Suppressor macrophage (primary cell): ENCODE measurements at places on chromosomes 11 and 22.
A peak's percentile ranks its signal among the peaks of the same experiment; 100 is the strongest.

DNA sequence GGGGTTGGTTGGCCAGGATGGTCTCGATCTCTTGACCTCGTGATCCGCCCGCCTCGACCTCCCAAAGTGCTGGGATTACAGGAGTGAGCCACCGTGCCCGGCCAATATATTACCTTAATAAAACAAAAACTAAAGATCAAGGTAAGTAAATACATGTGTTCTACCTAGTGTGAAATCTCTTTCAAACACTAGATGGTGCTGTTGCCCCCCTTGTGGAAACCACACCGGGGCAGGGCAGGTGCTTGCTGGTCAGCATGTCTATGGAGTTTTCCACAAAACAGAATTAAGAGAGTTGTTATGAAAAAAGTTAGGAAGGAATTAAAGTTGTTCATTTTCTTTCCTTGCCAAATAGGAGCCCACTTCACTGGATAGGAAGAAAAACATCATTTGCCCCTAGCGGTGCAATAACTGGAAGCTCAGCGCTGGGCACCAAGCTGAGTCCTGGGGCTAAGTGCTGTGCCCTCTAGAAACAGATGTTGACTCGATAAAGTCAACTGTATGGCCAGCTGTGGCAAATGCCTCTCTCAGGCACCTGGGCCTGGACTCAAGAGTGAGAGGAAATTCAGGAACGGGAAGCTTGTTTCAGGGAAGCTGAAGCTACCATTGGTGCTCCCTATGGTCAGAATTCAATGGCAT lies 6.3 kb upstream of the KCNJ5 start:
- DNase-seq = peak; percentile 78

DNA sequence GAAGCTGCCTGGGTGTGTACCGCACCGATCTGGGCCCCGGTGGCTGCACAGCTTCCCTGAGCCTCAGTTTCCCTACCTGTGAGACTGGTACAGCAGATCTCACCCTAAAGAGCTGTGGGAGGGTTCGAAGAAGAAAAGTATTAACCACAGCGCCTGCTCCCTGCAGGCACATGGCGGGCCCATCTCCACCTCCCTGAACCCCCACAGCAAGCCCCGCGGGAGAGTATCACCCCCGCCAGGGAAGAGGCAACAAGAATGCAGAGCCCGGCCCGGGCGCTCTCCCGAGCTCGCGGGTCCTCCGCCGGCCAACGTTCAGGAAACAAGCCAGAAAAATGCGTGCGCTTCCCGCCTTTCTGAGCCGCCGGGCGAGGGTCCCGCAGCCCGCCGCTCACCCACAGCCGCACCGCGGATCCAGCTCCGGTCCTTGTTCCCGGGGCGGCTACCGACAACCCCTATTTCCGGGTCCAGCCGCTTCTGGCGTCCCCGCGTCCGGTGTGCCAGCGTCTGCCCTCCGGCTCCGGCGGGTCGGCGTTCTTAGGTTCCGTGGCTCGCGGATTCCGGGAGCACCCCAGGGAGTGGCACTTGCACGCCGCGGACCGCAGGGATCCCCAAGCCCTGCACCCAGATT lies at the start of gene TOP3B:
Gene TOP3B, minus strand, starts transcription at position 450 of the 628 bp plus-strand sequence. CDS start 7,078 bp downstream, outside the sequence.
- DNase-seq = peak; percentile 90

- peak; percentile 50 for DNase-seq
Observed at GRCh38 chr11:57306940-57307565, 17.7 kb downstream of the TNKS1BP1 start.

DNA sequence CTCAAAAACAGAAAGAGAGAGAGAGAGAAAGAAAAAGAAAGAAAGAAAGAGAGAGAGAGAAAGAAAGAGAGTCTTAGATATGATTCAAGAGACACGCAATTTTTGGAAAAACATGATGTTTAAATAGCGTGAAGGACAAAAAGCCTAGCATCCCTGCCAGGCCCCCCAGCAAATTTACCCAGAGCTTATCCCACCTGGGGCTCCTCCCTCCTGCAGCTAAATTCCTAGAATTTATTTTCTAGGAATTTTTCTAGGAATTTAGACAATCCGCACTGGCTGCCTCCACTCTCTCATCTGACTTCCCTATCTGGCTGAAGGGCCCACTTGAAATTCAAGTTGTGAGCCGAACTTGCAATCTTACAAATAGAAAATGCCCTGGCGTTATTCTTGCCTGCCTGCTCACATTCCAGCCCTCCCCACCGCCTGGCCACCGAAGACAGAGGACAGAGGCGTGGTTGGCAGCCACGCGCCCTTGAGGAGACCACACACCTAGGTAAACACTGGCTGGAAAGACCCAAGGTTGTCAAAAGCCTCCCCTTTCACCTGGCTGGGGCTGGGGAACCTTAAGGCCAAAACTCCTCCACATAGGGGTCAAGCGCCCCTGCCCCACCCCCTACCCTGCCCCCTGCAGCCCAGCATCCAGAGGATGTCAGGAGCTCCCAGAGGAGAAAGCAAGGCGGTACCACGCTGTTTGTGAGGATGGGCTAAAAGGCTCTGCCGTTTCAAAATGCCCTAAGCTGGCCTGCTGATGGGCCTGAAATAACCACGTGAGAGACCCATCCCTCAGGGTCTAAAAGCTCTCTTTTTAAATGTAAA lies 42.2 kb downstream of the AHNAK start:
- no peak for DNase-seq

DNA sequence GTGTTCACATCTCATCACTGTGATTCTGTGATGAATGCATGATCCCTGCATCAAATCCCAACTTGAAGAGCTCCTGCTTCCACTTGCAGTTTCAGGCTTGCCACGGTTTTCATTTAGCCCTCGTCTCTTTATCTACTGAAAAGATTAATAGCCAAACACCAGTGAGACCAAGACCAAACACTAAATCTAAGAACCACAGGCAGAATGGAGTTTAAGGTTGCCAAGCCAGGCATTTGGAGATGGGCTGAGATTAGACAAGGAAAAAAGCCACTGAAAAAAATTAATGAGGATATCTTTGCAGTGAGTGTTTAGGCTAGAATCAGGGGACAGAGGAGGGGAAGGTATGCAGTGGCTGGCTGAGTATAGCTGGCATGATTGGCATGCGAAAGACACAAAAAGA lies 227.2 kb upstream of the BLID start:
- DNase-seq = no peak

- DNase-seq = no peak
Observed at GRCh38 chr22:22895776-22896445, 8.3 kb downstream of the IGLL5 start.

DNA sequence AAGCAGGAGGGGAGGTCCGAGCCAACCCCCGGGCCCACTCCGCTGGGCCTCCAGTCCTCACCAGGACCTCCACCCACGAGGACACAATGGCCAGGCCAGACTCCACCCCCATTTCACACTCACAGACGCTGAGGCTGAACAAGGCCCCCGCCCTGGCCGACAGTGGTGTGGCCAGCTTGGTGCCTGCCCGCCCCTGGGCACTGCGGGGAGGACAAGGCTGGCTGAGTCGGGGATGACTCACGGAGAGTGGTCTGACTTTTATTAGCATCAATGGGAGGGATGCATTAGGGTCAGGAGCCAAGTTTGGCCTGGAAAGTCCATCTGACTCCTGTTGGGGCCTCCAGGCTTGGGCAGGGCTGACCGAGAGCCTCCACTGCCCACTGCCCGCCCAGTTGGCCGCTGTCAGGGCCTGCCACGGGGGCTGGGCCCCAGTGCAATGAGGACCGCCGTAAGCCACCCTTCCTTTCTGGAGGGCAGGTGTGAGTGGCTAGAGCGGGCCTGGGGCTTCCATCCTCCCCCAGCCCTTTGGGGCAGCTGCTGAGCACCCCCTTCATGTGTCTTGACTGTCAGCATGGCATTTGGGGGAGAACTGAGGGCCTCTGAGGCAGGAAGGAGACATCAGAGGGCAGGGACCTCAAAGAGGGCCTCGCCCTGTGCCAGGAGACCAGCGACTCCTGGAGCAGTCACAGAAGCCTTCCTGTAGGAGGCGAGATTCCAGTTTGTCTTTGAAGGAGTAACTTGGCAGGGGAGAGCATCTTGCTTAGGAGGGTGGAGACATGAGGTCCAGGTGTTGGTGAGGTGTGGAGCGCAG lies 10.6 kb downstream of the TSPAN32 start:
- DNase-seq = no peak

- DNase-seq = peak; percentile 76
Observed at GRCh38 chr11:61026121-61027031, 54.9 kb downstream of the CD6 start.

- no peak for DNase-seq
Observed at GRCh38 chr11:8178297-8178696, 9.5 kb upstream of the RIC3 start.

- no peak for DNase-seq
Observed at GRCh38 chr11:91846649-91847048, 378.0 kb upstream of the FAT3 start.

DNA sequence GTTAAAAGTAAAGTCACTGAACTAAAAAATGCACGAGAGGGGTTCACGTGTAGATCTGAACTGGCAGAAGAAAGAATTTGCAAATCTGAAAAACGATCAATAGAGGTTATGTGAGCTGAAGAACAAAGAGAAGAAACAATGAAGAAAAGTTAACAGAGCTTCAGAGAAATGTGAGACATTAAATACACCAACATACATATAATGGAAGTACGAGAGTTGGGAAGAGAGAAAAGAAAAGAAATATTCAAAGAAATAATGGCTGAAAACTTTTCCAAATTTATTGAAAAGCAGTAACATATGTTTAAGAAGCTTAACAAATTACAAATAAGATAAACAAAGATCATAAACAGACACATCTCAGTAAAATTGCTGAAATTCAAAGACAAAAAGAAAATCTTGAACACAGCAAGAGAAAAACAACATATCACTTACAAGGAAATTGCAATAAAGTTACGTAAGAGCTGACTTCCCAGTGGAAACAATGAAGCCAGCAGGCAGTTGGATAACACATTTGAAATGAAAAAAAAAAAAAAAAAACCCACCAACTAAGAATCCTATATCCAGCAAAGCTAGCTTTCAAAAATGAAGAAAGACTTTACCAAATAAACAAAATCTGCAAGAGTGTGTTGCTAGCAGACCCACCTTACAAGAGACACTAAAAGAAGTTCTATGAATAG lies 56.8 kb downstream of the EMSY start:
- DNase-seq = no peak

DNA sequence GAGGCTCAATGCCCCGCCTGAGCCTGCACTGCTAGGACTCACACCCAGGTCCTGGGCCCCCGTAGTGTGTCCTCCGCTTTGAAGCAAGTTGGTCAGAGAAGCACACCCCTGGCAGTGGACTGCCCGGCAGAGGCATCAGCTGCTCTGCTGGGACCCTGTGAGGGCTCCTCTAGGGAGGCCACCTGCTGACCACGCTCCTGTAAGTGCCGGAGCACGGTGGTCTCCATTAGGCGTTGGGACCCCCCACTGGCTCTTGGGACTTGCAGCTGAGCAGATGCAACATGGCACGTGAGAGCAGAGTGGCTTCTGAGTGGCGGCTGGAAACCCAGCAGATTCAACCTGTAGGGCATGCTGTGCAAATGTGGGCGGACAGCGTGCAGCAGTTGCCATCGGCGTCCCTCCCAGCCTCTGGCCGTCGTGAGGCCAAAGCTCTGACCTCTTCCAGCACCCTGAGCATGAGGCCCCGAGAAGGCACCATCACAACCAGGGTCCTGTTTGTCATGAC lies 16.9 kb downstream of the MRGPRG start:
- DNase-seq = no peak

DNA sequence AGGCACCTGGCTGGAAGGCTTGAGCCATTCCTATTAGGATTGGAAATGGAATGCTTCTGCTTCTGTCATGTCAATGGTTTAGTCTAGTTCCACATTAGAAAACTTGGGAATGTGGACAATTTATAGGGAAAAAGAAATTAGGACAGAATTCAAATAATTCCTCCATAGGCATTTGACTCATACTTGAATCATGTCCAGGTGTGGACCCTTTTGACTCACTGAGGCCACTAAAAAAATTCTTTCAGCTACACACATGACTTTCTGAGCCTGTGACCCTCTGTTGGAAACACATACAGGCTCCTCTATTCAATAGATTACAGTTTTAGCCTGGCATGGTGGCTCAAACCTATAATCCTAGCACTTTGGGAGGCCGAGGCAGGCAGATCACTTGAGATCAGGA lies 100.5 kb downstream of the RASSF10 start:
- no peak for DNase-seq

- DNase-seq = no peak
Observed at GRCh38 chr22:22842085-22842484, 45.5 kb upstream of the IGLL5 start.

- DNase-seq = no peak
Observed at GRCh38 chr11:120226242-120226641, 13.7 kb upstream of the POU2F3 start.

DNA sequence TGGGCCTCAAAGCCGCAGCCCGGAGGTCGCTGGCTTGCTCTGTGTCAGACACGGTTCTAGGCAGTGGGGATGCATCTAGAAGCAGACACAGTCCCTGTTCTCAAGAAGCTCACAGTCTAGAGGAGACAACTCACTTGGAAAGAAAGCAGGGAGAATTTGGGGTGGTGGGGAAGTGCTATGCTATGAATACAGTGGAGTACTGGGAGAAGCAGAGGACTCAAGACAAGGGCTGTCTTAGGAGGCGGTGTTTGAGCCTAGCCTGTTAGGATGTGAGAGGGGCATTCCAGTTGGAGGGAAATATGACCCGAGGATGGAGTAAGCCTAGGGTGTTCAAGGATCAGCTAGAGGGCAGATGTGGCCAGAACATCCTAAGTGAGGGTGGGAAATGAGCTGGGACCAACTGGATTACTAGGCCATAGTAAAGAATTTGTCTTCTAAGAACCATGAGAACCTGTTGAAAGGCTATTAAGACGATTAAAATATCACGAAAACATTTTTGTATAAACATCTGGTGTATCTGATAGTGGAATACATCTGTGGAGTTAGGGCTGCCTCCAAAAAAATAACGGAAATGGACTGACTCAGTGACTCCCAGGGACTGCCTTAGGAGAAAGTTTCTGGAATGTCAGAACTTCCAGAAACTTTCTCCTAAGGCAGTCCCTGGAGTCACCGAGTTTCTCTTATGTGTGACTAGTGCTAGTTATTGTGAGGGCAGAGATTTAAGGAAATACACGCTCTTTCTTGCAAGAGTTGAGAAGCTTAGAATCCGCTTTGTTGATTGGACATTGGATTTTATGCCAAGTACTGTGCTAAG lies 1.1 kb upstream of the PITPNB start:
- peak; percentile 25 for DNase-seq

DNA sequence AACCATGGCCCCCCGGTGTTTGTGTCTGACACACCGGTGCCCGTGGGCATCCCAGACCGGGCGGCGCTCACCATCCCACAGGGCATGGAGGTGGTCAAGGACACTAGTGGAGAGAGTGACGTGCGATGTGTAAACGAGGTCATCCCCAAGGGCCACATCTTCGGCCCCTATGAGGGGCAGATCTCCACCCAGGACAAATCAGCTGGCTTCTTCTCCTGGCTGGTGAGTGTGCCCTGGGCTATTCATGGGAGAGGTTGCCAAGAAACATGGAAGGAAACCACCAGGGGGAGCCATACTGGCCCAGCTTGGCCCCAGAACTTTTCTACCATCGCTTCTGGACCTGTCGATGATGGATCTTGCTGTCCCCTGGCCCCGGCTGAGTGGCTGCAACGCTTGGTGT lies 36.5 kb downstream of the PRDM11 start:
- DNase-seq = peak; percentile 69

- no peak for DNase-seq
Observed at GRCh38 chr11:77523712-77524111, 49.8 kb upstream of the PAK1 start.
